Central memory CD4-positive, alpha-beta T cell (primary cell): ENCODE measurements at places on chromosomes 6 and 20.
A peak's percentile ranks its signal among the peaks of the same experiment; 100 is the strongest.

DNA sequence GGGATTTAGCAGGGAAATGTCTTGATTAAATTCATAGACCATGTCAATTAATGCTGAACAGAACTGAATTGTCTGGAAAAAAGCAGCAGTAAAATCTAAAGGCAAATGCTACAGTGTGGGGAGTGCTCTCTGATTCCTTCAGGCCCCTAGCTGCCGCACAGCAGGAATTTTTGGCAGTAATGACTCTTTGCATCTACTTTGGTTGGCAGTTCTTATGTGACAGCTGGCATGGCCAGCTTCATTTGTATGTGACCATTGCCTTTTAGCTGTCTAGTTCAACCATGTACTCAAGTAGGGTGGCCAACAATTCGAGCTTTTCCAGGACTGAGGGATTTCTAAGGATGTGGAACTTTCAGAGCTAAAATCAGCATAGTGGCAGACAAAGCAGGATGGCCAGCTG, 499.1 kb upstream of the MAN1A1 start:
- no peak for DNase-seq

GRCh38 chr6:93731306-93731705, 311.9 kb upstream of the EPHA7 start:
- DNase-seq = no peak

GRCh38 chr20:44023515-44024371, 109.1 kb downstream of the TOX2 start:
- no peak for DNase-seq

GRCh38 chr6:129590408-129591022, 119.5 kb downstream of the ARHGAP18 start:
- DNase-seq = no peak

DNA sequence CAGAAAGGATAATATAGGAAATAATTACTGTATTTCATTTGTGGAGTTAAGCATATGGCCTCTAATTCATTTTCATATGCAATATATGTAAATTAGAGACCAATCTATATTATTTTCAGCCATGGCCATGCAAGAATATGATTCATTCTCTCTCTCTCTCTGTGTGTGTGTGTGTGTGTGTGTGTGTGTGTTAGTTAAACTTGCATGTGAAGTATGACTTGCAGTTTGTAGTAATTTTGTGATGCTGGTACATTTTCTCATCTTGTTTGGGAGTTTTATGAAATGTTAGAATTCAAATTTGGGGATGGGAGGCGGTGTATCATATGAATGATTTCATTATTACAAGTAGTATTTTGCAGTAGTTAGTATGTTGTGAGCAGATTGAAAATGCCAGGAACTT, 74.8 kb downstream of the JARID2 start:
- DNase-seq = no peak

GRCh38 chr6:129865013-129865412, 3.9 kb upstream of the TMEM244 start:
- DNase-seq = no peak

DNA sequence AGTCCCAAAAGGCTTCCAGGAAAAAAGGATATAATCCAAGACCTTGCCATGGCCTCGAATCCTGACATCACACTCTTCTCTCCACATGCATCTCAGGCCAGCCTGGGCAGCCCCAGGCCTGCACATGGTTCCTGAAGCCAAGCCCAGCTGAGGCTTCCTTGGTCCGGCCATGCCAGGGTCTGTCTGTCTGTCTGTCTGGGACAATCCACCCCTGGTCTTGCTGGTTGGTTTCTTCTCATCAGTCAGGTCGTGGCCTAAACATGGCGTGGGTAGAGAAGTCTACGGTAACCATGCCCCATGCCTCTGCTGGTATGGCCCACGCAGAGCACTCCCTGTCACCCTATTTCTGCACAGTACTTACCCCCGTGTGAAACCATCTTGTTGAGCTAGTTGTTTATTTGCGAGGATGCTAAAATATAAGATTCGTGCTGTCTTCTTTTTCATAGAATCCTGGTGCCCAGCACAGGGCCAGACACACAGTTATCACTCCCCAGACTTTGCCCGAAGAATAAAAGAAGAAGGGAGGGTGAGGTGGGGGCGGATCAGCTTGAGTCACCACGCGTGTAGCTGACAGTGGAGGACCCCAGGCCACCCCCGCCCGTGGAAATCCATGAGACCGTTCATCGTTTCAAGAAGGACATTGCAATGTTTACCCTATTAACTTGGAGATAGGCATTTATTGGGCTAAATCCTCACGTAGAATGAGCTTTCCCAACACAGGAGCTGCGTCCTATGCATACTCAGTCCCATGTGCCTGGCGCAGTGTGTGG, 107.2 kb downstream of the RNASET2 start:
- DNase-seq = no peak

DNA sequence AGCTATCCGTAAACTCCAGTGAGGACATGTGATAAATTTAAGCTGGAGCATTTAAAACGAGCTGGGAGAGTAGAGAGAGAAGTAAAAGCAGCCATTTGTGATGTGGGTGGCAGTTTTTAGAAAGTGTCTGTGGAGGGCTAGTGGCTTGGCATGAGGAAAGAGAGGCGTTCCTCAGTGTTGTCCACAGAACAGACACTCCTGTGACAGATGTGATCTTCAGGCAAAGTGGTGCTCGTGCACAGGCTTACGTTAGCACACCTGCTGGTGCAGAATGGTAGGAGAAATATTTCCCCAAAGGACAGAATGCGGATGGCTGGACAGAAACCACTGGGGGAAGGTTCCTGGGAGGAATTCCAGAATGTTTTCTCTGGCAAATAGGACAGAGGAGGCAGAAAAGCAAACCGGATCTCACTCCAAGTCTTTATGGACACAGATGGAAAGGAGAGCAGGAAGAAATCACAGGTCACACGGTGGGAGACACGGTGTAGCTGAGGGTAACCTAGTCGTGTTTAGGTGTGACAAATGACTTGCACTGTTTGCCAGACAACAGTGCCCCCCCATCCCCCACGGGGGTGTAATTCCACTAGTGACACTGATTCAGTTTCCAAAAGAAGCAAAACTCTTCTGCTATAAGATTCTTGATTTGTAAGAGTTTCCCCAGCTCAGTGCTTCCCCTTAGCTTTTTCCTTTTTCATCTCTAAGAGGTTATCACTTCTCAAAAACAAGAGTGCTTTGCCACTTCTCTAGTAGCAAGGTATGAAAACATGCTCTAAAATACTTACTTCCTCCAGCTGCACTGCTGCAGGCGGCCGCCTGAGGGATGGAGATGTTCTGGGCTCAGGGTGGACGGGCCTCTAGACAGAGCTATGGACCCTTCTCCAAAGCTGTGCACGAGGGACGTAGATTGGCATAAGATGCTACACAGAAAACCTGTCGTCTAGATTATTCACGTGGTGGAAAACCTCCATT, 293.2 kb downstream of the QKI start:
- DNase-seq = no peak

GRCh38 chr6:16657768-16658167, 103.5 kb downstream of the ATXN1 start:
- peak; percentile 18 for DNase-seq

DNA sequence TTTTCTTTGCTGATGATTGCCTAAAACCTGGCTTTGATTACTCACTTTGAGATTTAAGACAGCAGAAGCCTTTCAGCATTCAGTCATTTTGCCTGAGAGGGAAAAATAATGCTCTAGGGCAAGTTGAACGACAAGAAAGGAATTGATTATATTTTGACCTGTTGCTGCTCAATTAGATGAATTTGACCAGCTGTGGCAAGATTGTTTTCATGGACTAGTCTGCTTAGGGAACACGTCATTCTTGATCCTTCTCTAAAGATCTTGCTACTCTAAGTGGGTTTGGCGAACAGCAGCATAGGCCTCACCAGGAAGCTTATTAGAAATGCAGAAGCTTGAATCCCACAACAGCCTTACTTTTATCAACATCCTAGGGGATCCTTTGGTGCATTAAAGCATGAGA, 59.7 kb upstream of the PHACTR1 start:
- DNase-seq = no peak

DNA sequence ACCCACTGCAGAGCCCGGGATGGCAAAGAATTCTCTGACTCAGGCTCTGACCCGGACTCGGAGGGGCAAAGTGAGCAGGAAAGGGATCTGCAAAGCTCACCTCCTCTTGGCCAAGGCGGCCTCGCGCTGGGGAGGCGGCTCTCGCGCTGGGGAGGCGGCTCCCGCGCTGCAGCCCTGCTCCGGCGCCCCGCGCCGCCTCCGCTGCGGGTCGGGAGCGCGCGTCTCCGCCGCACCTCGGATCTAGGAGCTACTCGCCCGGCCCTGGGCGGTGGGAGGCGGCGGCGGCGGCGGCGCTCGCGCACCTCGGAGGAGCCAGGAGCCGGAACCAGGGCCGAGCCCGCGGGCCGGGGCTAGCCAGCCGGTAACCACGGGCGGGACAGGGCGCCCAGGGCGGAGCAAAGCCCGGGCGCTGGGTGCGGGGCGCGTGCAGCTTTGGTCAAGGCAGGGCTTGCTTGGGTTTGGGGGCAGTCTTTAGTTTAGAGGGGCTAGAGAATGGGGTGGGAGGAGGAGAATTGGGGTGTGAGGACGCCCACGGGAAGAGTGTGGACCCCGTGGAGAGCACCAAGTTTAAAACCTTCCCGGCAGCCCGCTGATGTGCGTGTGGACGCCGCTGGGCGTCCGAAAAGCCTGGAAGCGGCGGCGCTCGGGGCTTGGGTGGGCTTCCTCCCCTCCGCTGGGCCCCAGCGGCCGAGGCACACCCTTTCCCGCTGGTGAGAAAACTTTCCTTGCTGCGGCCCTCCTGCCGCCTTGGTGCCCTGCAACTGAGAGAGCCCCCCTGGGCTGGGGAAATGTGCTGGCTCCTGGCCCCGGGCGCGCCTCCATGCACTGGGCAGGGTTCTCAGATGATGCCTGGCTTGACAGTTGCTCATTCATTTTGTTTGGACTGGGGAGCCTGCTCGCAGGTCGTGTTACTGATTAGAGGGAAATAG, at the start of gene MRAP2:
MRAP2 (plus strand) TSS at position 250 of the 929 bp plus-strand sequence. CDS start 21,547 bp downstream, outside the sequence.
- DNase-seq = no peak

DNA sequence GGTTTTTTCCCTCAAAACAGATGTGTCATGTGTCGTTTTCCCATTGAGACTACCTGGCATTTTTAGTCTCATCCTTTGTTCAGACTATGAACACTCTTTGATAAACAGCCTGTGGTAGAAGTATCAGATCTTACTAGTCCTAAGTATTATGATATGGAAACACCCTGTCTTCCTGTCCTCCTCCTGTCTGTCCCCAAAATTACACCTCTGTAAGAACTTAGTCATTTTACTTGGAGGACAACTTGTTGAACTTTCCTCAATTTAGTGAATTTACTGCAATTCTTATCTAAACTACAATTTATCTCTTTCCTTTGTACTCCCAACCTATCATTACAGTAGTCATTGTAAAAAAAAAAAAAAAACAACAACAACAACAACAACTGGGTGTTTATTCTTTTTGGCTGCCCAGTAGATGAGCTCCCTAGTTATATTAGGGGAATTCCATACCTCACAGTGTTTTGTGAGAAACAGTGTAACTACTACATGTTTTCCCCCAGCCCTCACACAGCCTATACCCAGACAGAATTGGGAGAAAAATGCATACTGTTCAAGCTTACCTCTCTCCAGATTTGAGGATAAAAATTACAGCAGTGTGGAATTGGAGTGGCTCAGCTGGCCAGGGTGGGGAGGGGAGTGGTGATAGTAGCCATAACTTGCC, 18.5 kb upstream of the ERVFRD-1 start:
- DNase-seq = no peak

GRCh38 chr20:63253438-63254231, 628 bp downstream of the NKAIN4 start:
- no peak for DNase-seq

DNA sequence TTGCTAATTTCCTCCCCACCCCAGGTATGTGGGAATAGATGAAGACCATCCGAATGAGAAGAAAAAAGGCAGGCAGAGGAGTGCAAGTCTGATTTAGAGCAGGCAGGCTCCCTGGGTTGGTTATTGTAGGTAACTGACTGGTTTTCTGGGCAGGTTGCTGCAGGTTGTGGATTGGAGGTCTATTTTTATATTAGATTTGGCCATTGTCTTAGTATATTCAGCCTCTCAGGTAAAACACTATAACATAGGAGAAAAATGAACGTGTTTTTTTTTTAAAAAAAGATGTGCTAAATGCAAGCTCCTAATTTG, 492 bp upstream of the TBC1D7 start:
- DNase-seq = no peak

DNA sequence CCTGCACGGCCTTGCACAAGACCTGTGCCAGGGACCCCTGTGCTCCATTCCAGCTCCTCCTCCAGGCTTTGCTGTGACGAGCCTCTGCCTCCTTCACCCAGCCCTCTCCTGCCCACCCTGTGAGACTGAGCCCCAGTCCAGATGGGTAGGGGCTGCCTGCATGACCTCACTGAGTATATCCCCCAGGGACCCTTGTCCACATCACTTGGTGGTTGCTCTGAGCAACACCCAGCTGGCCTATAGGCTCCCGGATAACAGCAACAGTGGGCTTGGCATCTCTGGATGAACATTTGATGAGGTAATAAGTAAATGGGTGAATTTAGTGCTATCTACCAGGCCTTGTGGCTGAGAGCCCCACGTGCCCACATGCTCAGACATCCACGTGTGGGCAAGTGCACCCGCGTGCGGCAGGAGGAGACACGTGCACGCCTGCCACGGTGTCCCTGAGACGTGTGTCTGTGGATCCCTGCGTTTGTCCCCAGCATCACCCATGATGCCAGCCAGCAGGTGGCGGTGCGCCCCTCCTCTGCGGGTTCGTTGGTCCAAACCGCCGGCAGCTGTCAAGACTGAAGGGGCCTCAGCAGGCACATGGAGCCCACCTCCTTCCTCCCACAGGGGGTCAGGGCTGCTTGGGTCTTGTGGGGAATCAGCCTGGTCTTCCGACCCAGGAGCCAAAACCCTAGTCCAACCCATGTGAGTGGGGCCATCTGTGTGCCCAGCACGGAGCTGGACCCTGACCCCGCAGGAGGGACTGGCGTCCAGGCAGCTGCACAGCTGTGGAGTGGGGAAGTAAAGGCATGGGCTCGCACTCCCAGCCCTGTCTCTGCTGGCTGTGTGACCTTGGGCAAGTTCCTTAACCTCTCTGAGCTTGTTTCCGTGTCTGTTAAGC, 45.9 kb downstream of the FGD2 start:
- peak; percentile 81 for DNase-seq

GRCh38 chr6:6277413-6277812, 43.0 kb downstream of the F13A1 start:
- DNase-seq = no peak

DNA sequence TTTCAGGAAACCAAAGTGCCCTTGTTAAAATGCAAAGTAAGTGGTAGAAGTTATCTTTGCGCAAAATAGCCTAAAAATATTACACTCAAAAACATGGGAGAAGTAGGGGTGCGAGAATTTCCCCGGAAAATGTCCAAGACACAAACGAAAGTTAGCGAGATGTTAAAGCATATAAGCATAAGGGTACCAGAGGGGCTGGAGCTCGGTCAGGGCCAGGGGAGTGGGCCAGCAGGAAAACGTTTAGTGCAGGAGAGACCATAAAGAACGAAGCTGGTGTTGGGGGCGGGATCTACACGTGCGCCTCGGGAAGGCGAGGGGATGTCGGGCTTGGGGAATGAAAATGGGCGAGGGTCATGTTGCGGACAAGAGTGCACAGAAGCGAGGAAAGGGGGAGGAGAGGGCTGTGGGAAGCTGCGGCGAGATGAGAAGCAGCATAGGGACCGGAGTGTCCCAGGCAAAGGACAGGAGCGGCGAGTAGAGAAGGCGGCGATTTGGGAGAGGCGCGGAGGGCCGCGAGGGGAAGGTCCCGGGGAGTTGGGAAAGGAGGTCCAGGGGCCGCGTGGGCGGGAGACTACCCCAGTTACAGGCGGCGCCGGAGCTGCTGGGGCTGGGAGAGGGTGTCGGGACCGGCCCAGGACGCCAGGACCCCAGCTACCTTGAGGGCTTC, 600 bp downstream of the XPO5 start:
- no peak for DNase-seq

- no peak for DNase-seq
These were observed 259.9 kb downstream of the TAF4 start for GRCh38 chr20:61805781-61806180.

GRCh38 chr6:157759028-157759427, 64.0 kb upstream of the SNX9 start:
- no peak for DNase-seq
